Foreskin keratinocyte (primary cell): ENCODE measurements at places on chromosomes 3 and 15.

DNA sequence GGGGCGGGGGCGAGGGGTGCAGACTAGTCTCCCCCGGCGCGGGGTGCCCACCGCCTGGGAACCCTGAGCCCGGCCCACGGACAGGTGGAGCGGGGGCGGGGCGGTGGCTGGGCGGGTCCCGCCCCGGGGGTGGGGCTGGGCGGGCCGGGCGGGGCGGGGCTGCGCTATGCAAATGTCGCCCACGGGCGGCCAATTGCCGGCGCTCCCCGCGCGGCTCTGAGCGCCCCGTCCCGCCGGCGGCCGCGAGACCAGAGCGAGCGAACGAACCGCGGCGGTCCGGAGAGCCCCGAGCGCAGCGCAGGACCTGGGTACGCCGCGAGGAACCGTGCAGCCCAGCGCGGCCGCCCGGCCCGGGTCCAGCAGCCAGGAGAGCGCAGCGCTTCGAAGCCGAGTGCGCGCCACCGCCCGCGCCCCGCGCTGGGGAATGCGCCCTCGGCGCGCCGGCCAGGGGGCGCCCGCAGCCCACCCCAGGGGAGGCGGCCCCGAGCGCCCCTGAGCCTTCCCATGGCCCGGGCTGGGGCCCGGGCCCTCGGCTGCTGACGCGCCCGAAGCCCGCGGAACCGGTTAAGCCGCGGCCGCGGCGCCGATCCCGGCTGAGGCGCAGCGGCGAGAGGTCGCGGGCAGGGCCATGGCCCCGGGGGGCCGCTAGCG is at the start of gene SEMA3F:
SEMA3F (plus strand) TSS at position 485 of the 651 bp plus-strand sequence. CDS start 4,299 bp downstream, outside the sequence.
- DNase-seq = no peak

DNA sequence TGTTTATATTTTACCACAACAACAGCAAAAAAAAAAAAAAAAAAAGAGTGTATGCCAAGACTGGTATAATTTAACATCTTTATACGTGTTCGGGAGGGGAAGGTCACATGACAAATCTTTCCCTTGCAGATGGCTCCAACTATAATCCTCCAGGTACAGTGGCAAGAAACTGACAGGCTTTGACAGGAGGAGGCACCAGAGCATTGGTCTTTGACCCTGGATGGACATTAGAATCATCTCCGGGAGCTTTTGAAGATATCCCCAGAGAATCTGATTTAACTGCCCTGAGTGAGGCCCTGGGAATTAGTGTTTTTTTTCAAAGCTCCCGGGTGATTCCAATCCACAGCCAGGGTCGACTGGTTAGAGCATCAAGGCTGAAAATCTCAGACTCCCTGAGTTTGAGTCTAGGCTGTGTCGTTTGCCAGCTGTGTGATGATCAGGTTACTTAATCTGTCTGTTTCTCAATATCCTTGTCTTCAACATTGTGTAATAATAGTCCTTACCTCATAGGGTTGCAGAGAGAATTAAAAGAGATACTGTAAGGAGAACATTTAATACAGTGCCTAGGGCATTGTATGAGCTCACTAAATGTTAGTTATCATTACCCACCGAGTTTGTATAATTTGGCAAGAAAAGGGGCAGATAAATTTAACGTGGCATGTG is 8.9 kb upstream of the SEMA5B start:
- peak; percentile 61 for DNase-seq

DNA sequence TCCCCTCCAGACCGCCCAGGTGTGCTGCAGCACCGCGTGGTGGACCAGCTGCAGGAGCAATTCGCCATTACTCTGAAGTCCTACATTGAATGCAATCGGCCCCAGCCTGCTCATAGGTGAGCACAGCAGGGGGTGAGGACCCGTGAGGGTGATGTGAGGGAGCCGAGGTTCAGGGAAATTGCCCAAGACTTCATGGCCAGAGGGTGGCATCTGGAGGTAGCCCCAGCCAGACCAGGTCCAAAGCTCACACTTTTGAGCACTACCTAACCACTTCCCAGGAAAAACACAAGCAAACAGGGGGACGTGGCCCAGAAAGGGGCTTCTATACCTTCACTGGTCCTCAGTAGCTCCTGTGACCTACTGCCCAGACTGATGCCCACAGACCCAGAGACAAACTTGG is 33.8 kb downstream of the NR1I2 start:
- DNase-seq = no peak

DNA sequence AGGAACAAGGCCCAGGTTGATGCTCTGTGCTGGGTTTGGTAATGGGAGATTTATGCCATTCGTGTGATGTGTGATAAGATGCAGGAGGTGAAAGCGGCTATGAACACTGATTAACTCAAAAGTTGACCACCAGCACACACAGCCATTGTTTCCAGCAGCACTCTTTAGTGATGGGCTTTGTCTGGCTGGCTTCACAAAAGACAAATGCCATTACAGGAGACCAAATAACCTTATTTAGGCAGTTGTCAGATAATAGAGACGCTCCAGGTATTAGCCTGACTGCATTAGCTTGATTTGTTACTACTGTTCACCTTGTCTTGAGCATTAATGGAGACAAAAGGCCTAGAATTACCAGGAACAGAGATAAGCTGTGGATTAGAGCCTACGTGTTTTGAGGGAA is 5.1 kb downstream of the HESX1 start:
- no peak for DNase-seq

GRCh38 chr3:70806021-70806420 is 493.6 kb upstream of the MDFIC2 start:
- DNase-seq = no peak

GRCh38 chr3:46954178-46954577 is 22.4 kb downstream of the CCDC12 start:
- no peak for DNase-seq

DNA sequence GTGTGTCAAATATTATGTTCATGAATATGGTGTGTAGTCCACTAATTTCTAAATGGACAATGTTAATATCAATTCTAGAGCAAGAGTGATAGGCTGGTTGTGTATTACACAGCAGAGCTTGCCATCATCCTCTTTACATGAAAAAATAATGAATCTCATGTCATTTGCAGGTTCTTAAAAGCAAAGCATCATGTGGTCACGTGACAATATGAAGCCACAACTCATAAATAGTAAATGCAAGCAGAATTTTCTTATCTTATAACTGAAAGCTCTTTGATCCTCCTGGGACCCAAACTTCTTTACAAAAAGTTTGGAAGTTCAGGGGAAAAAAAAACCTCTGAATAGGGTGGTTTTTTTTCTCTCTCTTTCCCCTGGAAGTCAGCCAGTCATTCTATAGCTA is 26.9 kb upstream of the LRRN1 start:
- no peak for DNase-seq

DNA sequence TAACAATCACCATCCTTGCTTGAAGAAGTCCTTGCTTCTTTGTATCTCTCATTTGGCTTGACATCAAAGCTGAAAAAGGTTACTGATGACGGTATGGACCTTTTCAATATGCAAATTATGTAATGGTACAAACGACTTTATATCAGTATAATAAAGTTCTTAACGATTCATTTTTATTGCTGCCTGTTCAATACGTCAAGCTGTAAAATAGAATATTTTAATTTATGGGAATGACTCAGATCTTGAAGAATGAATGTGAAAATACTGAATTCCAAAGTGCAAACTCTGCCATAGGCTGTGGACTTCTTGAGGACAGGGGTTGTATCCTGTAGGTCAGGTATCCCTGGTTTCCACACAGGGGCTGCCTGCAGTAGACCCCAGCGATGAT is 156.2 kb downstream of the PLCL2 start:
- DNase-seq = no peak

DNA sequence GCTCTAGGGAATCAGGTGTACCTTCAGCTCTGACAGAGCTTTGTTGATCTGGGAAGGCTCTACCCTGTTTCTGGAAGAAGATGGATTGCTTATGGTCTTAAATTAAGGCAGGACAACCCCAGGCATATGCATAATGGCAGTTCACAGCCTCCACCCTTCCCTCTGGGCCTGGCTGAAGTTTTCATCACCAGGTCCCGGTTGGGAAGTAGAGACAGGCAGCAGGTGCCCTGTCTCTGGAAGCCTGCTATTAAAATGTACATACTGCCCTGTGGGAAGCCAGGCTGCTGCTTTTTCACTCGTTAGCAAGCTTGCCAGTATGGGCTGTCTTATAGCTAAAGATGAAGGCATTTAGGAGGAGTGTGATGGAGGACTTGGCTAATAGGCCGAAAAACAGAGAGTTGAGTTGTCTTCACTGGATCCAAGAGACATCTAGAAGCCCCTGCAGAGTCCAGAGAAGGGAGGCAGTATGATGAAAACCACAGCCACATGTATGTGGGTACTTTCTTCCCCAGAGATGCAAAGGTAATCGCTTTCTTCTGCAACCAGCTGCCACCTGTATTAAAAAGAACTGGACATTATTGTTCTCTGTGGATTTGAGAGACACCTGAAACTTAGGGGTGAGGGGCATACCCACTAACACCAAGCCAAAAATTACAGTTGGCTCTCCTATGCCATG is 34.4 kb downstream of the ABHD2 start:
- DNase-seq = no peak

GRCh38 chr3:45008117-45008516 is 18.0 kb upstream of the CLEC3B start:
- DNase-seq = peak; percentile 79

- no peak for DNase-seq
Measured at GRCh38 chr15:48416301-48416700, 85.1 kb downstream of the DUT start.

DNA sequence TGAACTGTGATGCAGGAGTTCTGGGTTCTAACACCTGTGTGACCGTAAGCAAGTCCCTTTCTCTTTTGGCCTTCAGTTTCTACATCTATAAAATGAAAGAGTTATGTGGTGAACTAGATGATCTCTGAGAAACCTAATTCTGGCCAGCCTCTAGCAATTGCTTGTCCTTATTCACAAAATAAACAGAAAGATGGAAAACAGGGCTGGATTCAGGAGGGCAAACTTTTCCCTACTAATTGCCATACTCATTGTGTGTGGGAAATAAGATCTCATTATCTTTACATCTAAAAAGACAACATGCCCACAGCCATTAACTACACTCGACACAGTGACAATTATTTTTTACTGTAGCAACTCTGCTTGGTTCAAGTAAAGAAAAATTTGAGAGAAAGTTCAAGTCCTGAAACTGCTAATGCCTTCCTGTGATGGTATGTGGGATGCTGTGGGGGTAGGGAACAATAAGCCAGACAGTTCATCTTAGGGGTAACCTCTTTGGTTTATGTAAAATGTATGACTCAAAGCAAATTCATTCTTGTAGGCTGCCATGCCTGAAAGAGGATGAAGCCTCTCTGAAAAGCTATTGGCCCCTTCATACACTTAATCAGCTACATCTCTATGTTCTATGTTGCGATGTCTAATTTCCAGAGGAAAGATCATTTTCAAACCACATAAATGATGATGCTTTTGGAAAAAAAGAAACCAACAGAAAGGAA is 177.6 kb upstream of the BCL6 start:
- DNase-seq = no peak

GRCh38 chr15:60424006-60424405 is 26.2 kb upstream of the ANXA2 start:
- no peak for DNase-seq

DNA sequence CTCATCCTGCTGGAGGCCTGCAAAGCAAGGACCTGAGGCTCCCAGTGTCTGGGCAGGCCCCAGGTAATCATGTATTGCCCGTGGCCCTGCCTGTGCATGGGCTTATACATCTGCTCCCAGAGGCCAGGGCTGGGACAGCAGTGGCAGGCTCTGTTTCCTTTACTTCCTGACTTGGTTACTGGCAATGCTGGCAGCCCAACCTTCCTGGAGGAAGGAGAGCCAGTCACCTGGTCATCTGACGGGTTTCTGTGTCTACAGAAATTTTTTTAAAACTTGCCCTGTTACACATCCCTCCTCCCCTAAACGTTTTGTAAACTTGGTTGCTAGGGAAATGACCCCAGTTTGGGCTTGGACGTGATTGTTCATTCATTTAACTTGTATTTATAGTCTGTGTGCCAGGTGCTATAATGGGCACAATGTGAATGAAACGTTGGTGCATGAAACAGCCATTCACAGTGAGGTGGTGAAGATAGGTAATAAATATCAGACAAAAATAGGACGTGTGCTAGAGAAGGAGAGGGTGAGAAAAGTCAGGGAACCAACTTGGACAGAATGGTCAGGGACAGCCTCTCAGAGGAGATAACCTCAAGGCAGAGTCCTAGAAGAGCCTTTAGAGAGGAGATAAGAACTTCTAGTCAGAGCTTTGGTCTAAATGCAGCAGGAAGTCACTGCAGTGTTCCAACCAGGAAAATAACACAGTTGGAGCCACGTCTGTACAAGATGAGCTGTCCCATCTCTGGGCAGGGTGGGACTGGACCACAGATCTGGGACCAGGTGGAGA is 14.1 kb downstream of the TEX264 start:
- DNase-seq = no peak

DNA sequence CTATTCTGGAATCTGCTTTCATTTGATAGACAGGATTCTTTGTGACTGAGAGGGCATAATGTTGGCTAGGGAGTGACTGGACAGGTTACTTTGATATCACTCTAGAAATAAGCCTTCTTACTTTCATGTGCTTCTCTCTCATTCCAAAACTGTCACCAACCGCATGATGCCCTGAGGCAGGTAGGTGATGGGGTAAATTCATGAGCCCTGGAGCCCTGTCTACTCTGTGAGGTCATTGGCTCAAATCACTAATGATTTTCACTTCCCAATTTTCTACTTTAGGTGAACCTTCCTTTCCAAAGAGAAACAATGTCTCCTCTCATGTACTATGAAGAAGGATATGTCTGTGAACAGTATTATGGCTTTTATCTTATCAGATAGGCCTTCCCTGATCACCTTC is 596.7 kb downstream of the TUSC7 start:
- no peak for DNase-seq

DNA sequence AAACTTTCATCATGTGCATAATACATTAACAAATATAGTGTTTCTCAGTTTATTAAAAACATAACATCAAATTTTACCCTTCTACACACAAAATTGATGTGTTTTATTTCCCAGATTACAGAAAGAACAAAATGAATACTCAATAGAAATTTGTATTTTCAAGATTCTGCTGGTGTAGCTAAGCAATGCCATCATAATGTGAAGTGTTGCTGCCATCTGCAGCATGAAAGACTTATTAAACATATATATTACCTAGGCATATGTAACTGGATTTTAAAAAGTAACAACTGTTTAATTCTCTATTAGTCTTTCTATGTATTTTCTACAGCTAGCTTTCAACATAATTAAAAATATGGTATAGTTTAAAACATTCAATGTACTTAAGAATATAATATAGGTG is 27.5 kb downstream of the PLSCR5 start:
- DNase-seq = no peak

- no peak for DNase-seq
Measured at GRCh38 chr15:31360843-31361763, 34.5 kb downstream of the KLF13 start.

DNA sequence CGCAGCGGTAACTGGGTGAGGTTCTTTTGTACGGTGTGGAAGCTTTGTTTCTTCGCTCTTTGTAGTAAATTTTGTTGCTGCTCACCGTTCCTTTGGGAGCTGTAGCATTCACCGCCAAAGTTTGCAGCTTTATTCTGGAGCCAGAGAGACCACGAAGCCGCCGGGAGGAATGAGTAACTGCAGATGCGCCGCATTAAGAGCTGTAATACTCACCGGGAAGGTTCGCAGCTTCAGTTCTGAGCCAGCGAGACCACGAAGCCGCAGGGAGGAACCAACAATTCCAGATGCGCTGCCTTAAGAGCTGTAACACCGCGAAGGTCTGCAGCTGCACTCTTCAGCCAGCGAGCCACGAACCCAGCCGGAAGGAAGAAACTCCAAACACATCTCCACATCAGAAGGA is 56.0 kb upstream of the DYNC1LI1 start:
- DNase-seq = no peak

- DNase-seq = no peak
Measured at GRCh38 chr3:184491867-184492615, 69.5 kb upstream of the EPHB3 start.
